ENCODE measurements at places on chromosomes 5 and 9.

DNA sequence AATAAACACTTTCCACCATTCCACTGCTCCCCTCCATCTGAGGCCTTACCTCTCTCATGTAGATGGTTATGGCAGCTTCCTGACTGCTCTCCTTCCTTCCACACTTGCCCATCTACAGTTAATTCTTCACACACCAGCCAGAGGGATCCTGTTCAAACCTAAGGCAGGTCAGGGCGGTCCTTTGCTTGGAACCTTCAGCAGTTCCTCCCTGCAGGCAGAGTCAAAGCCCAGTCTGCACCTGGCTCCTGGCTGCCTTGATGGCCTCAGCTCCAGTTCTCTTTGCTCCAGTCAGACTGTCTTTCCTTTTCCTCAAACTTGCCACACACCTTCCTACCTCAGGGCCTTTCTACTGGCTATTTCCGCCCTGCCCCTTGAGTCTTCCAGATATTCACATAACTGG, 30.2 kb upstream of the NR3C1 start:
- no peak for DNase-seq

DNA sequence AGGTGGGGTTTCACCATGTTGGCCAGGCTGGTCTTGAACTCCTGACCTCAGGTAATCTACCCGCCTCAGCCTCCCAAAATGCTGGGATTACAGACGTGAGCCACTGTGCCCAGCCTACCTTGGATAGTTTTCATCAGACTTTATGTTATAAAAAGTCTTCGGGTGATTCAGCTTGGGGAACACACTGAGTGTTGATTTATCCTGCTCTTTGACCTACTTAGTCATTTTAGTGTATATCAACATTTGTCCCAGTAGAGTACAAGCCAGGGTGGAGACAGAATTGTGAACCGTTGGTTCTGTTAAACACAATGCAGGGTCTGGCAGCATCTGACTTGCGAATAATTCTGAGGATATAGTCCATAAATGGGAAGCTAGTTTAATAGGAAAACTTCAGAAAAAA, 39.7 kb downstream of the NFX1 start:
- DNase-seq: no peak

- DNase-seq: no peak
Measured at GRCh38 chr9:129996161-129996830, 46.7 kb downstream of the FNBP1 start.

DNA sequence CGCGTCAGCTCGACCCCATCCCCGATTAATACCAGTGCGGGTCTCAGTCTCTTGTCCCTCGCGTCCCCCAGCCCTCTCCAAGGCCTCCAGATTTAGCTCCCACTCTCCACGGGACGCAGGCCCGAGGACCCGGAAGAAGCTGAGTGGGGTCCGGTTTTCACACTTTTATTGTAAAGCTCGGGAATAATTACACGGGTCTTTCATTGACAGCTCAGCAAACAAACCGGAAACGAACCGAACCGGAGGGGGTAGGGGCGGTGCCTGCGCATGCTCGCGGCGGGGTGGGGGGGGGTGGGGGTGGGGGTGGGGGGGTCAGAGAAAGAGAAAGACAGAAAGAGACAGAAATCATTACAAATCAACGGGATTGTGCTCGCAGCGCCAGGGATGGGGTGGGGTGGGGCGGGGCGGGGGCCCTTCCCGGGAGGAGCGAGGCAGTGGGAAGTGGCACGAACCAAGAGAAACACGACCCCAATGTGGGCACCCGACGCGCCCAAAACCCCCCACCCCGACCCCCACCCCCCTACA, 27.9 kb downstream of the PCDH1 start:
- DNase-seq: peak; percentile 25

DNA sequence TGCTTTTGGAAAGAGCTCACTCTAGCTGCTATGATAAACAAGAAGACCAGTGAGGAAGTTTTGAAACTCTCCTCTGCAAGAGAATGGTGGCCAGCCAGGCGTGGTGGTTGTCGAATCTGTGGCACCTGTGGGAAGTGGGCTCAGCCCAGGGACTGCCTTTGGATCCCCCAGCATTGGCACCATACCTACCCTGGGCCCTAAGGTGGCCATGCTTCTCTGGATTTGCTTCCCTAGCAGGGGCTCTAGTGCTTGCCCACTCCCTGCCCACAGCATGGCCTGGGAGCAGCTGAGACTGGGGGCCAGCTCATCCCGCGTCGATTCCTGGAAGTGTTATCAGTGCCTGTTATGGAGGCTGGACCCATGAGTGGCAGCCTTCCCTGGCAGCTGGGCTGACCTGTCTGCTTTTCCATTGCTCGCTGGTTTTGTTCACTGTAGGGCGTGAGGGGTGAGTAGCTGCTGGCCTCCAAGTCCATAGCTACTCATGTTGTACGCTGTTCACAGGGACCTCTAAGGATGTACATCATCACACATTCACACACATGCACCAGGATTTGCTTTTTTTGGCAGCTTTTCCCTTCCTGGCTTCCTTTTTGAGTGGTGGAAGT, 2.3 kb downstream of the SLC22A4 start:
- DNase-seq: no peak

DNA sequence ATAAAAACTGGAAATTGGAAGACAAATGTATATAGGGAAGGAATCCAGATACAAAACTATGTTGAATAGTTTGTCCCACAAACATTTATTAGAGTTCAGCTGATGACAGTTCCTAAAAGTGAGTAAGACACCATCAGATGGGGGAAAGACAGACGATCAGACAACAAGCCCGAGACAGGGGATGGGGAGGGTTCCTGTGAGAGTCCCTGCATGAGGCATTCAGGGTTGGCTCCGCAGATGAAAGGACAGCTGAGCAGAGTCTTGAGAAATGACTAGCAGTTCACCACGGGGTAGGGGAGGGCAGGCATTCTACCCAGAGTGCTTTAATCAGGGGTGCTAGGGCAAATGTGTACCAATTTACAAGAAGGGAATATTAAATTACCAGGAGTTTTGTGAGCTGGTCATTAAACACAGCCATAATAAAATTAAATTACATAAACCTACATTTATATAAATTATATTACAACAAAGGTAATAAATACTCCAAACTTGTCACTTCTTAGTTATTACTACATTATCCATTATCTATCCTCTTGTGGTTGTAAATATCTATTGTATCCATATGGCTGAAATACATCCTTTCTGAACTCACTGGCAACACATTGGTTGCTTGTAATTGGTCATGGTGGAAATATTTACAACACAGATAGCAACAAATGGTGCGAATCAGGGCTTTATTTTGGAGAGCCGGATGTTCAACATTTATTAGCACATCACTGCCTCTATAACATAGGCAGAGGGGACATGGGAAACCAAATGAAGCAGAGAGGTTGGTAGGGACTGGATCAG, 27.8 kb downstream of the TNFSF15 start:
- DNase-seq: peak; percentile 41

- DNase-seq: no peak
Measured at GRCh38 chr5:154390746-154391359, 54.9 kb upstream of the SAP30L start.

GRCh38 chr9:4750023-4750673, 9.1 kb upstream of the AK3 start:
- no peak for DNase-seq
